ENCODE measurements at places on chromosomes 6 and 20.

DNA sequence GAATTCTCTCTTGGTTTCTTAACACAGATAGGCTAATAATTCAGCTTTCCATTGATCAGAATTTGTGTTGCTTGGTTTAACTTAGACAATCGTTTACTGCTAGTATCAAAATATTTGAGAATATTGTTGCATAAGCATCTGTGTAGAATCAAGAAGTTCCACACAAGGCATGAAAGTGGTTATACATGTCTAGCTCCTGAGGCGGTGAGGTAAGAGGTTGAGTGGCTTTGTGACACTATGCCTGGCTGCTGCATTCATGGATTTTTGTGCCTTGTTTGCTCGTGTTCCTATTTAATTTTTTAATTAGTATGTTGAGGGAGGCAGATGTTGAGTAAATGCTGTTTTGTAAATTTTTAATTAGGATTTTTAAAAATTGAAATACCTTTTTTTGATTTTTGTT is 10.2 kb downstream of the PKIB start:
- no peak for DNase-seq

DNA sequence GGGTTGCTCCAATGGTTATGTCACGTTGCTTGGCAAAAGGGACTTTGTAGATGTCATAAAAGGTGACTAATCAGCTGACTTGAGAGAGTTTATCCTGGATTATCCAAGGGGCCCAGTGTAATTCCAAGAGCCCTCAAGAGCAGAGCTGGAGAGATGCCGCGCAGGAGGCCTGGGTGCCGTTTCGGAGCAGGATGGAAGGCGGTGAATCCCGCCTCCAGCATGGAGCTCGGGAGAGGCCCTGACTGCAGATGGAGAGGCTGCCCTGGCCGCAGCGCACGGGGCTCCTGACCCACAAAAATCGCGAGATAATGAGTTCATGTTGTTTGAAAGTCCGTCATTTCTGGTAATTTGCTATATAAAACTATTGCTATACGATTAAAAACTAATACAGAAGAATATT is 219.8 kb downstream of the ZDHHC14 start:
- no peak for DNase-seq

DNA sequence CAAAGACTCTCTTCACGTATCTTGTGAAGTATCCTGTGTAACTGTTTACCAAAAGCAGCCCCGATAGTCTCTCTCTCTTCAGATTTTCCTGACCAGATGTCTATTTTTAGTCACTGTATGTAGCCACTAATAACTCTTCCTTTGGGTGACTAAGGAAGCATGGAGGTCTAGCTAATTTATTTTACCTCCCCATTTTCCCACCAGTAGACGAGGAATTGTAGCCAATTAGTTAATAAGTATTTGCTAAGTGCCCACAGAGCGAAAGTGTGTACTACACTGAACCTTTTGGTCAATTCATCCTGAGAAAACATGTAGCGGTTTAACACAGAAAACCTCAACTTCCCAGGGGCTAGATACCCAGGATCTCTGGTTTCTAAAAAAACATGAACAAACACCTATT is 180.6 kb downstream of the TBX18 start:
- DNase-seq, result peak; percentile 42

- no peak for DNase-seq
Observed at GRCh38 chr6:380234-381218, 11.0 kb upstream of the IRF4 start.

DNA sequence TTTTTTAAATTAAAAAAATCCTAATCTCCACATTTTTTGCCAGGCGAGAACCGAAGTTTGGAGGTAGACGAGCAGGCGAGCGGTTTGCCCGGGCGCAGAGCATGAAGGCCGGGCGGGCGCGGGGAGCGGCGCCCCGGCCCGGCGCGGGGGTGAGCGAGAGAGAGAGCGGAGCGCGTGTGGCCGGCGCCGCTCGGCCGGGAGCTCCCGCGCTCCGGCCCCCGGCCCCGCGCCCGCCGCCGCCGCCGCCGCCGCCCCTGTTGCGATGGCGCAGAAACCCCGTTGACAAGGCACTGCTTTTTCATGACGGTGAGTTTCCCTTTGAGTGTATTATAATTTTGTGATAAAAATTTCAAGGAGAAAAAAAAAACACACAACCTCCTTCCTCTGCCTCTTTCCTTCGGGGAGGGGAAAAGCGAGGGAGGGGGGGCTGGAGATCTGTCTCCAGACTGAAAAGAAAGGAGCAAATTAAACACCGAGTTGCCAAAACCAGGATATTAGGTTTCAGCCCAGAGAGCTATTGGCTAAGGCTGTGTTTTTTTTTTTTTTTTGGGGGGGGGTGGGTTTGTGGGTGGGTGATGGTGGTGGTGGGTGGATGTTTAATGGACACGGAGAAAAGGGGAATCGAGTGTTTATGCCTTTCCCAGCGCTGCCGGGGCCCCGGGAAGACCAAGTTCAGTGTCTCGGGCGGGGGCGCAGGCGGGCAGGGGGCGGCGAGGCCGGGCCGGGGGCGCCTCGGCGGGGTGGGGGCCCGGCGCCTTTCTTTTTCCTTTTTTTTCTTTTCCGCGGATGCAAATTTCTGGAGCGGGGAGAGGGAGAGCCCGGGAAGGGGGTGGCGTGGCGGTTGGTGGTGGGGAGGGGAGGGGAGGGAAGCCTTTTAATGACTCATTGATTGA is at the start of gene BICRAL:
Gene BICRAL (plus strand): TSS at position 257 of the 893 bp plus-strand sequence. CDS start 39,971 bp downstream, outside the sequence.
- peak; percentile 89 for DNase-seq

DNA sequence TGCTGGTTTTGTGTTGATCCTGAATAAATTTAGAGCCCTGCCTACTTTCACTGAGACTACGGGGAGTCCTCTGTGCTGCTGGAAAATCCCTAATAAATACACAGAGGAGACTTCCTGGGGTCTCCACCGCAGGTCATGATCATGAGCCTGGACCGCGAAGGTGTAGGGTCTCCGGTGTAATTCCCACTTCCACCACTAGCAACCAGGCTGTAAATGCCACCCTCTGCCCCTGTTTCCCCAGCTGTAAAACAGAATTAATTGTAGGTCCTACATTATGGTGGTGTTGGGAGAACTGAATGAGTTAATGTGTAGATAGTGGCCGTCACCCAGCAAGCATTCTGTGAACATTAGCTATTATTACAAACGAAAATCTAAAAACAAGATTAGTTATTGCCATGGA is 191.6 kb upstream of the THBS2 start:
- DNase-seq, result no peak

DNA sequence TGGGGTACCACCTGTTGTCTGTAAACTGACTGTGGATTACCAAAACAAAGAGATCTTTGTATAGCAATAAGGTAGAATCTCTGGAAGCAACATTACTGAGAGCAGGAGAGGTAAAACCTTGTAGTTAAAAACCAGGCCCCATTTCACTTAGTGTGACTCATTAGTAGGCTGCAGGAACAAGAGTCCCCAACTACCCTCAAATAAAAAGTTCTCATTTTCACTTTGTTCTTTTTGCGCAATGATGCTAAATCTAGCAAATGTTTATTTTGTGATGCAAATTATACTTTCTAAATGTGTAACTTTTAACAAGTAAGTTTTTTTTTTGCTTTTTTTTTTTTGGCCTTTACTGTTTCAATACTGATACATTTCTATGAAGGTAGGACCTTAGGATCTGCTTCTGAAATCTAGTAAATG is 67.1 kb downstream of the ESF1 start:
- DNase-seq, result no peak
